ENCODE measurements at places on chromosomes 4 and X.

- DNase-seq, result no peak
Measured at GRCh38 chrX:95318882-95319281, 1365.8 kb upstream of the DIAPH2 start.

- no peak for DNase-seq
Measured at GRCh38 chr4:61251129-61251528, 51.0 kb downstream of the ADGRL3 start.

DNA sequence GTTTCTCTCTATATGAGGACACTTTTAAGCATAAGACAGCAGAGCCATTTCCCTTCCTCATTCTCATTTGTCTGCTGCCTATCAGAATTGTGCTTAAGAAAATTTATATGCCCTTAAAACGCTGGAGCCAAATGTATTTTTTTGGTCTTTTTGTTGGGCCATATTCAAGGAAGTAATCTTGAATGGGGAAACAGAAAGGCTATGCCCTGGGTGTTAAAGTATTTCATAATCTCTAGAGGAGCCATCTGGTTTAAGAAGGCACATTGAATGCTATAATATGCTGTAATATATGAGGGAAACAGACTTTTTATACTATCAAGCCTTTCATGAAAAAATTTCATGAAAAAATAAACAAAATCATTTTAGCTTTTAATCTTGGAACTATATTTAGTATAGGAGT is 4.3 kb downstream of the DMD start:
- DNase-seq, result no peak

DNA sequence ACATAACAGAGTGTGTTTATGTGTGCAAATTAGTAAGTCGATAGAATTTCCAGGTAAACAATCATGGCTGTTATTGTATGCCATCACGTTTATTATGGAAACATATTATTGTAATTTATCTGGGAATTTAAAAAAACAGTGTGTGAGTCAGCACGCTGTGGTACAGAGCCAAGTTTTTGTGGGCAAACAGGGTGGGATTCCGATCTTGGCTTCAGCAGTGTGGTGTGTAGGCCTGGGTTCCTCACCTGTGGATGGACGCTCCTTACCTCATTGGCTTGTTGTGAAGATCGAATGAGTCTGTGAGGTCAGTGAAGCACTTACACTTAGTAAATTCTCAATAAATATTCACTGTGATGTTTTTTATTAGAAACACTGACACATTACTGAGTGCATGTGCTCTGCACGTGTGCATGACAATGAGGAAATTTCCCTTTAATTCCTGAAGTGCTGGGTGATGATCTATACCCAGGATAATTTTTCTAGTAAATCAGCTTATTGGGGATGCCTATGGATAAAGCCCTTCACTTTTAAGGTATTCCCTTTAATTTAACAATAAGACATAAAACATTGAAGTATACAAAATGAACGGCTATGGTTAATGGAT is 36.4 kb downstream of the SLIT2 start:
- DNase-seq, result no peak

DNA sequence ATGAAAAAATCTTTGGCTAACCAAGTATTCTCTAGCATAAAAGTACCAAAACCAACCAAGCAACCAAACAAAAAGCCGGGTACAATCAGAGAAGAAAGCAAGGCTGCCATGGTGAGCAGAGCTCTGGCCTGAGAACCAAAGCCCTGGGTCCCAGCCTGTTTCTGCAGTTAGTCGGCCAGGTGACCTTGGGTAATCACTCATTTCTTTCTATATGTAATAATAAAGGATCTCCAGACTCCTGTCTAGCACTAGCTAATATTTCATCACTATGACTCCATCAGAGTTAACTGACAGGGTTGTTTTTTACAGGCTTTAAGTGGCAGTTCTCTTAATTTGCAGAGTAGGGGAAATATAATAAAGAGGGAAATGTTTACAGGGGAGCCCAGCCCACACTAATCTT is 34.0 kb upstream of the RASGEF1B start:
- DNase-seq, result no peak

DNA sequence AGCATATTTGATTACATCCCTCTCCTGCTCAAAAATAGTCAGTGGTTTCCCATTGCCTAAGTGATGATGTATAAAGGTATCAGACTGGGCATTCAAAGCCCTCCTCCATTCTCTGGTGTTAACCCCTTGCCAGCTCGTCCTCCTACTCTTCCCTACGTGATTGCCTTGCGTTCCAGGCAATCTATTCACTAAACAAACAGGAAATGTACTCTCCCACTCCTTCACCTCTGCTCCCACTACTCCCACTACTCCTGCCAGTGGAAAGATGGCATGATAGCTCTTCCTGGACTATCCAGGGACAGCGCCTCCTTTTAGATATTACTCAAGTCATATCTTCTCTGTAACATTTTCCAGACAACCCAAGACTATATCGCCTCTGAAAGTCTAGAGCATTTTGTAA is 5.8 kb downstream of the DGAT2L6 start:
- no peak for DNase-seq

DNA sequence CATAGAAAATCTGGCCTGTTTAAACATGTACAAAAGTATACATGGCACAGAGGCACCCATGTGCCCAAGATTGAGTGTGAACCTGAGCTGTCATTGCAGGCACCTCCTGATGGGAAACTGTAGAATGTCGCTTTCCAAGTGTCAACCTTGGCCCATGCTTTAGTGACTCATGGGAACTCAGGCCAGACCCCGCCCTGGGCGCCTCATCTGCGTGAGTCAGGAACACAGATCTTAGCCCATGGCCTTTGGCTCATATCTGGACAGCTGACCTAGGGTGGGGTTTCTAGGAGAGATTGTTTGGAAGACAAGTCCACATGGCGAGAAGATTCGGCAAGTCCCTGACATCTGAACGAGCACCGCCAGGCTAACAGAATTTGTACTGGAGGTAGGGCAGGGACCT is 50.0 kb downstream of the CYTL1 start:
- peak; percentile 92 for DNase-seq

Data from esophagus muscularis mucosa (tissue), 4 donors.